ENCODE measurements at places on chromosomes 6 and 20.

GRCh38 chr6:127117979-127118297 lies 533 bp upstream of the RSPO3 start:
- no peak for DNase-seq

DNA sequence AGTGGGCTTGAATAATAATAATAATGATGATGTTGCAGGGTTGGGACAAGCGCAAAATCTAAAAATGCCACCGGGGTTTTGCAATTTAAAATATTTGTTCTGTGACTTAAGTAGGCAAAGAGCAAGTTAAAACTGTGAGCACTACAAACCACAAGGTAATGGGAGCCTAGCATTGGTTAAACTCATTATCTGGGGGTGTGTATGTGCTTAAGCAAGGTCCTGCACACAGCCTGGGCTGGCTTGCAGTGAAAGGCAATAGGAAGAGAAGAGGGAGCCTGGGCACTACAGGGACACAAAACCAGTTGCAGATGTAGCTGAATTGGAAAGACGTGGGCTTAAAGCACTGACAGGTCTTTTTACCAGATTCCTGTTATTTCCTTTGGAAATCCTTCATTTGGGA lies 11.7 kb downstream of the SIM1 start:
- no peak for DNase-seq

- no peak for DNase-seq
Measured at GRCh38 chr6:50128420-50129005, 78.8 kb upstream of the DEFB112 start.

GRCh38 chr6:25009393-25009710 lies 73.6 kb upstream of the RIPOR2 start:
- no peak for DNase-seq

- DNase-seq = peak; percentile 36
Measured at GRCh38 chr20:30811885-30812671, 445.4 kb upstream of the DEFB115 start.

DNA sequence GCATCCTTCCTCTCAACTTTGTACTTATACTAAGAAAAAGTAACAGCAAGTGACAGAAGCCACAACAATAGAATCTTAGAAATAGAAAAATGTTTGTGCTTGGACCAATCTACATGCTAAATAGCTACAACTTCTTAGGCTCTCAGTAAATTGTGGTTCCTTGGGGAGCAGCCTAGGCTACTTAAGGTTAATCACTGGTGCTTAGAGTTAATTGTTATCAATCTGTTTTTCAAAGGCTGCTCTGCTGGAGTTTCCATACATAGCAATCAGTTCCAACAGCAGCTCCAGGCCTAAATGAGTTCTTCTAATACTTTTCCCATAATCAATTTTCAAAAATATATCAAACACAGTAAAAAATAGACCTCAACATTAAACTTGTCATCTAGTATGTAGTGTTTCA lies 571.4 kb downstream of the EPHA7 start:
- DNase-seq = no peak

- no peak for DNase-seq
Measured at GRCh38 chr6:160509610-160510009, 154.5 kb downstream of the LPA start.

DNA sequence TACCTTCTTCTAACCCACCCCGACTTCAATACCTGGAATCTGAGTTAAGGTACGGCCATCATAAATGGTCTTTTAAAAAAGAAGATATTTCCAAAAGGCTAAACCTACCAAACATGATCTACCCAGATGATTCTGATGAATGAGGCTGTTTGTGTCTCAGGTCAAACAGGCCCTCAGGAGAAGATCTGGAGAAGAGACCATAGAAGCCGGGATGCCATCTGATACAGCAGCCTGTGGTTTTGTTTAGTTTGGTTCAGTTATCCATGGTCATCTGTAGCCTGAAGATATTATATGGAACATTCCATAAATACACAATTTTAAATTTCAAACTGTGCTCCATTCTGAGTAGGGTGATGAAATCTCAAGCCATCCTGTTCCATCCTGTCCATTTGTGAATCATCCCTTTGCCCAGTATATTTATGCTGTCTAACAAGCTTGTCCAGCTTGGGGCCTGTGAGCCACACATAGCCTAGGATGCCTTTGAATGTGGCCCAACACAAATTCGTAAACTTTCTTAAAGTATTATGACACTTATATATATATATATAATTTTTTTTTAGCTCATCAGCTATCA lies 4.0 kb upstream of the CAP2 start:
- DNase-seq = no peak

GRCh38 chr6:170056278-170056711 lies 234.6 kb downstream of the DLL1 start:
- no peak for DNase-seq

GRCh38 chr6:69884231-69884630 lies 17.9 kb downstream of the COL19A1 start:
- DNase-seq = no peak

GRCh38 chr6:1778686-1779235 lies 169.0 kb downstream of the FOXC1 start:
- no peak for DNase-seq

DNA sequence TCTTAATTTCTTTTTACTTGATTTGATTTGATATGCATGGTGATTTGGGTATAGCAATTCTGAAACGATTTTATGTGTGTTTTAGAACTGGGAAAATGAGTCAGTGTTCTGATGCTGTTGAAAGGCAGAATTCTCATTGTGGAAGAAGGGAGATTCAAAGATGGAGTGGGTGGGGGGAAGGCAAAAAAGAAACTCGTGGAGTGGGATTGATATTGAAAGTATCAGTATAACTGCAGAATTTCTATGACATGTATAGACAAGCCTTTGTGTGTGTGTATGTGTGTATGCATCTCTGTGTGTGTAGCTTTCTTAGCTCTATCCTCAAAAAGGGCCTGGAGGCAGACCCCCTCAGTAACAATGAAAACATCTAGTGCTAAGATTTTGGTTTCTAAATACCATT lies 184.3 kb upstream of the OLIG3 start:
- no peak for DNase-seq

DNA sequence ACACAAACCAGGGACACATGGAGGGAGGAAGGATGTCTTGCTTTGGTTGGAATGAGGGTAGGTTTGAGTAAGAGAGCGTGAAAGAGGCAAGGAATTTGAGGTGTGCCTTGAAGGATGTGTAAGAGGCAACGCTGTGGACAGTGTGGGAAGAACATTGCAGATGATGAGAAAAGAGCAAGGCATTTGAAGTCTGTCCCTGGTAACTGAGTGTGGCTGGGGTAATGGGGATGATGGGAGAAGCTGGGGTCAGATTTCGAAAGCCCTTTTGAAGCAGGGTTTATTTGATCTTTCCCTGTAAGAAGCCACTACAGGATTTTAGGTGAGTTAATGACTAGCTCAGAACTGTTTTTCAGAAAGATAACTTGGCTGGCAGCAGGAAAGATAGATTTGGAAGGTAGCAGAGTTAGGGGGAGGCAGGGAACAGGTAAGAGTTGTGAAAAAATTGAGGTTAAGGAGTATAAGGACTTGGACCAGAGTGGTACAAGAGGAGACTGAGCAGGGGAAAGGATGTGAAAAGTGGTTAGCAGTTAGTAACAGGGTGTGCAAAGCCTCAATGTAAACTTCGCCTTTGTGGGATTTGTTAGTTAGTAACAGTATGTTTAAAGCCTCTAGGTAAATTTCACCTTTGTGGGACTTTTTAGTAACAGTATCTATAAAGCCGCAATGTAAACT lies 17.7 kb downstream of the UTRN start:
- no peak for DNase-seq

DNA sequence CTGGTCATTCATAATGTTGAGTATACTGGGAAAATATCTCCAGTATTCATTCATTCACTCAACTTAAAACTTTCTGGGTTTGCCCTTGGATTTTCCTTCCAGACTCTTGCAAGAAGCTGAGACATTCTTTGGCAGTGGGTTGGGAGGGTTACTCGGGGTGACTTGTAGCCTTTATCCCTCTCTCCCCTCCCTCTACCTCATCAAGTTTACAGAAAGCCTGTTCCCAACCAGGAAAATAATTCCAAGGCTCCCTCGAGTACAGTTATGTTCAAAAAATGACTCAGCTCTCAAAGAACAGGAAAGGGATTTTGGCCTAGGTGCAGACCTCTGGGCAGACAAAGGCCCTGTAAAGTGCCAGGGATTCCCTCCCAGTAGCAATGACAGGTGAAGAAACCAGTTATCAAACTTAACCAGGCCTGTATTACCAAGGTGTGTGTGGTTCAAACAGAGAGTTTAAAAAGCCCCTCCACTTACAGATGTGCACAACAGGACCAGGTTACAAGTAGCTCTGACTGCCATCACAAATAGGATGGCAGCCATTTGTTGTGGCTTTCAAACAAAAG lies 22.2 kb downstream of the FKBP1A start:
- DNase-seq = no peak

GRCh38 chr20:38804221-38804620 lies 1.3 kb upstream of the PPP1R16B start:
- no peak for DNase-seq

- no peak for DNase-seq
Measured at GRCh38 chr6:142378138-142378875, 76.5 kb downstream of the ADGRG6 start.

DNA sequence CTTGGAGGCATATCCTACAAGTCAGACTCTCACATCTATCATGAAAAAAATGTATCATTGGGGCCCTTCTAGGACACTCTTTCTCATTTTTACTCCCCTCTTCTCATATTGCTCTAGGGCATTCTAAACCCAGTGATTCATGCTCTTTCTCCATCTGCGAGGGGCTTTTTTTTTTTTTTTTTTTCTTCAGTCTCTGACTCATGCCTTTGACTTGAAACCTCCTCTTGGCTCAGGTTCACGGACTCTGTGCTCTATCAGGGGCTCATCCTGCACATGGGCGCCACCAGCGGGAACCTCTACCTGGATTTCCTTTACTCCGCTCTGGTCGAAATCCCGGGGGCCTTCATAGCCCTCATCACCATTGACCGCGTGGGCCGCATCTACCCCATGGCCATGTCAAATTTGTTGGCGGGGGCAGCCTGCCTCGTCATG lies 17.8 kb downstream of the SLC22A1 start:
- DNase-seq = no peak

DNA sequence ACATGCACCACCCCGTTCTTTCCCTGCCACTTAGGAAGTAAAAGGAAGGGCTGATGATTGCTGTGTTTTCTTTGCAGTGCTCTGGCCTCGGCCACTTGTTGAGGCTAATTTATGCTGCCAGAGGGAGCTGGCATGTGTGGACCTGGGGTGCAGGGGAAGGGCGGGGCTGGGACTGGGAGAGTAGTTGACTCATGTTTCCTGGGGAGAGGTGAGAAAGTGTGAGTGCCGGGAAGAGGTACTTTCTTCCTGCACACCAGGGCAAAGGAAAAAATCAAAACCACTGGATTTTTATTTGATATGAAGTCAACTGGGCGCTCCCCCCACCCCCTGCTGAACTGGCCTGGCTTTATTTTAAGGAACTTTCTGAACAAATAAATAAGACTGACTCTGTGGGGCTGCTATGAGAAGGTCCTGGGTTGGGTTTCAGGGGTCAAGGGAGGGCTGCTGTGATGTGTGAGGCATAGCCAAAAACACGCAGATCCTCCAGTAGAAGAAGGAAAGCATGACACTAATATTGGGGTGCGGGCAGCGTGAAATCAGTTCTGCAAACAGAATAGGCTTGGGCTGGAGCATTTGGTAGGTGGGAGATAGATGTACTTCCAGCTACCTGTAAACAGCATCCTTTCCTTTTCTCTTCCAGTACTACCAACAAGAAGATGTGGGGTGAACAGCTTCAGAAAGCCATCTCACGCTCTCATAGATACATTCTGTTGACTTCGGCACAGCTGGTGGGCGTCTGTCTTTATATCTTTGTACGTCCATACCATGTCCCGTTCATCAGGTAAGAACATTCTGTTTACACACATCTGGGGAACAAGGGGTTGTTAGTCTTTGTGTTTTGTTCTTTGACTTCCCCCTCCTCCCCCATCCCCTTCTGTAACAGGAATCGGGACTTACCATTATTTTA lies 87.5 kb downstream of the SYNJ2 start:
- peak; percentile 15 for DNase-seq

GRCh38 chr20:20562507-20562906 lies 149.9 kb downstream of the RALGAPA2 start:
- no peak for DNase-seq

GRCh38 chr6:7124636-7125035 lies 16.9 kb downstream of the RREB1 start:
- no peak for DNase-seq

- DNase-seq = no peak
Measured at GRCh38 chr6:106134906-106135634, 48.9 kb downstream of the PRDM1 start.

- no peak for DNase-seq
Measured at GRCh38 chr6:131216246-131216645, 81.0 kb downstream of the AKAP7 start.

GRCh38 chr6:38725414-38726183 lies 10.5 kb downstream of the DNAH8 start:
- no peak for DNase-seq

DNA sequence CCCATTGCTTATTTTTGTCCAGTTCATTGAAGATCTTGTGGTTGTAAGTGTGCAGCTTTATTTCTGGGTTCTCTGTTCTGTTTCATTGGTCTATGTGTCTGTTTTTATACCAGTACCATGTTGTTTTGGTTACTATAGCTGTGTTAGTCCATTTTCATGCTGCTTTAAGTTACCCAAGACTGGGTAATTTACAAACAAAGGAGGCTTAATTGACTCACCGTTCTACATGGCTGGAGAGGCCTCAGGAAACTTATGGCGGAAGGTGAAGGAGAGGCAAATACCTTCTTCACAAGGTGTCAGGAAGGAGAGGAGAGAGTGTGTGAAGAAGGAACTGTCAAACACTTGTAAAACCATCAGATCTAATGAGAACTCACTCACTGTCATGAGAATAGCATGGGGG lies 29.9 kb upstream of the FERMT1 start:
- DNase-seq = no peak

DNA sequence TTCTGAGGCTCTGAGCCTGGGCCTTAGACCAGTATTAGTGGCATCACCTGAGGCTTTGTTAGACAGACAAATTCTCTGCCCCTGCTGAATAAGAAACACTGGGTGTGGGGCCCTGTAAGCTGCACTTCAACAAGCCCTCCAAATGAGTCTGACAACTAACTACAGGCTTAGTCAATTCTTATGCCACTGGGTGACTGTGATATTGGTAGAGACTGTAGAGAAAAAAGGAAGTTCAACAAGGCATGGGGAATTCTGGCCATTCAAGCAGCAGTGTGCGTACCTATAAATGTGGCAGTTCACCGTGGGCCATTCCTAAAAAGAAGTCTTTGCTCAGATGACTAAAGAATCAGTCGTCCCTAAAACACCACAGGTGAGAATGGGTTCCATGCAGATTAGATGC lies 82.7 kb downstream of the MDN1 start:
- no peak for DNase-seq

DNA sequence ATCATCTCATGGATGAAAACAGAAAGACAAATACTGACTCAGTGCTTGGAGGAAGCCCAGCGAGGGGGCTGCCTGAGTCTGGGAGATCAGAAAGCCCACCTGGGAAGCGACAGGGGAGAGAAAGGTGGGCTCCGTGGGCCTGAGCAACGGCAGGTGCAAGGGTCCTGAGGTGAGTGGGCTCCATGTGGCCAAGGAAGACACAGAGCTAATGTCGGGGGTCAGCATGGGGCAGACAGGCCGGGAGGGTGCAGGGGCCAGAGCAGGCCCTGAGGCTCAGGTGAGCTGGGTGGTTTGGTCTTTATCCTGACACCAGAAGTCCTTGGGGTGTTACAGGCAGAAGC lies 18.8 kb downstream of the APCDD1L start:
- no peak for DNase-seq

GRCh38 chr6:148251891-148252290 lies 90.7 kb upstream of the SASH1 start:
- no peak for DNase-seq
